ENCODE measurements at places on chromosomes 11 and 22. TPM values are rescaled to one million over a fixed set of nuclear protein-coding genes. Genes with fewer than 3 reads are reported as not detected.

Gene SLC17A6
- total RNA-seq: 11.8 TPM

Gene SMC1B
- total RNA-seq: not detected

Gene IGF2
- total RNA-seq: 19.6 TPM

Gene TRIM49
- under 0.01 TPM for total RNA-seq

Gene MS4A6A
- 2.4 TPM for total RNA-seq

Gene SLC22A9
- total RNA-seq: not detected

Gene NPAS4
- total RNA-seq: under 0.01 TPM

Gene PNPLA3
- total RNA-seq: 17.5 TPM

Gene RCN1
- total RNA-seq: 22.8 TPM

Gene FBXO3
- 90.9 TPM for total RNA-seq

Gene OR52A1
- under 0.01 TPM for total RNA-seq

Gene OR5B21
- not detected for total RNA-seq
